Osteoblast (primary cell): ENCODE measurements at places on chromosomes 1 and 21. TPM values are rescaled to one million over a fixed set of nuclear protein-coding genes. Genes with fewer than 3 reads are reported as not detected.
A peak's percentile ranks its signal among the peaks of the same experiment; 100 is the strongest.

PPIAL4G gene
- total RNA-seq: not detected in 2 replicates

KRTAP7-1 gene
- total RNA-seq: not detected in 2 replicates

CCDC190 gene
- total RNA-seq: 0.88 and 1.1 TPM in 2 replicates

COL18A1 gene
- 8.3 and 8.8 TPM in 2 replicates for total RNA-seq

DNA sequence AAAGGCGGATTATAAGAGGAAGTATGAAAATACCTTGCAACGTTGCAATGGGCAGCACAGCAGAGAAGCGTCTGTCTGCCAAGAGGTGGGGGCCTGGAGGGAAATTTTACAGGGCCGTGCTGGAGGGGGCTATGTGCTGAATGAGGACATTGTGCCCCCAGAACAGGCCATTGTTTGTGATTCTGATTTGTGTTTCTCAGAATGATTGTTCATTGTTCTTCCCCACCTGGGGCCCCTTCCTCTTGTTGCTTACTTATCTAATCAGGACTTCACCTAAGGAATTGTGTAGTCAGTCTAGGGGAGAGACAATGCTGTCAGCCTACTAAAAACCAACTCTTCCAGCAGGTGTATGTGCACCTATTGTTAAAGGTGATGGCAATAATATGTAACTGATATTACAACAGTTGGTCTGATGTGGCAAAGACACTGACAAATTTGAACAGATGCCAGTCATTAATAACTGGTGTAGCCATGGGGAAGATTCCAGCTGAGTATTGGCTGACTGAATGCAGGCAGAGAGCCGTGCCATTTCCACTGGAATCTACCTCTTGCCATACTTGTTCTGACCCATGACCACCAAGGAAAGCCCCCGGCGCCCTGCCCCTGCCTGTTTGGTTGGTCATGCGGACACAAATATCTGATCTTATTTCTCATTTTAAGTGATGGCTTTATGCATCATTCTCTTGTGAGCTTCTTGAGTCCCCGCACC, 45.2 kb upstream of the PSEN2 start:
- no peak overlapping the region for H3K4me3 ChIP-seq
- H3K36me3 ChIP-seq: no peaks in the 10 kb centered on the region
- H3K27ac ChIP-seq: no peak overlapping the region
- H3K27me3 ChIP-seq: no peaks in the 10 kb centered on the region
- peaks cover 17% of the 10 kb centered on the region for H3K4me1 ChIP-seq

DNA sequence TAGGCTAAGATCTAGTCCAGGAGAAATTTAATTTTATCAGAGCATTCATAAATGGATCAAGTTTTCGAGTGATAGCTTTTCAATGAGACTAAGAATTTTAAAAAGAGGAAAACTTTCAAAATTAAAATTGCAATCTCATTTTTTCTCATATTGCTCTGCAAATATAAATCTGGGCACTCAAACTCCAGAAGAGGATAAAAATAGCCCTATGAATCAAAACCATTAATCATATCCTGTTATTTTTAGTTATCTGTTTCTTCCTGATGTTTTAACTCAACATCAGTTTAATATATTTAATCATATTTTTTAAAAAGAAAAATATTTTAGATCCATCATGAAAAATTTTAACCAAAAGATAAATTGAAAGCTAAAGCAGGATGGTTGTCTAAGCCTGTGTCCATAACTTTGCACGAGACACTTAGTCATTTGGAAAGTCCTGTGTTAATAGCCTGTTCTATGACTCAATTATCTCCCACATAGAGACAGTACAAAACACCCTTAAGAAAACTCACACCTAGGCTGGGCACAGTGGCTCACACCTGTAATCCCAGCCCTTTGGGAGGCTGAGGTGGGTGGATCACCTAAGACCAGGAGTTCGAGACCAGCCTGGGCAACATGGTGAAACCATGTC, 17.1 kb upstream of the PRRC2C start:
- no peak overlapping the region for H3K4me3 ChIP-seq
- DNase-seq: peak; percentile 76
- H3K27me3 ChIP-seq: no peaks in the 10 kb centered on the region
- peaks cover 12% of the 10 kb centered on the region for H3K4me1 ChIP-seq
- no peaks in the 10 kb centered on the region for H3K36me3 ChIP-seq
- H3K27ac ChIP-seq: peak overlapping the region; percentile 76

GRCh38 chr1:55200667-55201066, 14.5 kb downstream of the USP24 start:
- peaks cover 20% of the 10 kb centered on the region for H3K4me1 ChIP-seq
- H3K4me3 ChIP-seq: no peak overlapping the region
- no peak overlapping the region for H3K27ac ChIP-seq
- no peaks in the 10 kb centered on the region for H3K27me3 ChIP-seq
- no peaks in the 10 kb centered on the region for H3K36me3 ChIP-seq
- no peak for DNase-seq

GRCh38 chr1:199243423-199244061, 604.7 kb downstream of the PTPRC start:
- no peaks in the 10 kb centered on the region for H3K4me1 ChIP-seq
- no peak overlapping the region for H3K4me3 ChIP-seq
- no peaks in the 10 kb centered on the region for H3K36me3 ChIP-seq

- no peak overlapping the region for H3K4me3 ChIP-seq
- peaks cover 8% of the 10 kb centered on the region for H3K4me1 ChIP-seq
- no peak for DNase-seq
- H3K27me3 ChIP-seq: no peaks in the 10 kb centered on the region
- no peaks in the 10 kb centered on the region for H3K36me3 ChIP-seq
- H3K27ac ChIP-seq: no peak overlapping the region
These were observed 20.5 kb downstream of the RCSD1 start for GRCh38 chr1:167650269-167651160.

GRCh38 chr1:94952539-94952938, 25.6 kb upstream of the CNN3 start:
- peaks cover 16% of the 10 kb centered on the region for H3K4me1 ChIP-seq
- no peak overlapping the region for H3K27ac ChIP-seq
- H3K36me3 ChIP-seq: no peaks in the 10 kb centered on the region
- H3K4me3 ChIP-seq: no peak overlapping the region

- no peak overlapping the region for H3K4me3 ChIP-seq
- H3K4me1 ChIP-seq: peaks cover 9% of the 10 kb centered on the region
- no peaks in the 10 kb centered on the region for H3K36me3 ChIP-seq
- no peak overlapping the region for H3K27ac ChIP-seq
These were observed 124.7 kb downstream of the PCBP3 start for GRCh38 chr21:45768011-45768739.

- no peaks in the 10 kb centered on the region for H3K4me1 ChIP-seq
- H3K4me3 ChIP-seq: no peak overlapping the region
- H3K27ac ChIP-seq: no peak overlapping the region
- no peaks in the 10 kb centered on the region for H3K27me3 ChIP-seq
These were observed 58.2 kb downstream of the FNBP1L start for GRCh38 chr1:93506126-93506525.

- peak; percentile 77 for DNase-seq
- H3K36me3 ChIP-seq: peaks cover 4% of the 10 kb centered on the region
- no peaks in the 10 kb centered on the region for H3K4me1 ChIP-seq
- peaks cover 14% of the 10 kb centered on the region for H3K27me3 ChIP-seq
These were observed 32.4 kb downstream of the PRMT2 start for GRCh38 chr21:46667741-46668380.
